Cardiac muscle cell (in vitro differentiated cells and primary cell): ENCODE measurements at places on chromosomes 7 and 10.

GRCh38 chr7:148588670-148589131, 1.9 kb upstream of the C7orf33 start:
- DNase-seq, result no peak

- DNase-seq, result no peak
These were observed 18.8 kb upstream of the FAM170B start for GRCh38 chr10:49152663-49153062.

DNA sequence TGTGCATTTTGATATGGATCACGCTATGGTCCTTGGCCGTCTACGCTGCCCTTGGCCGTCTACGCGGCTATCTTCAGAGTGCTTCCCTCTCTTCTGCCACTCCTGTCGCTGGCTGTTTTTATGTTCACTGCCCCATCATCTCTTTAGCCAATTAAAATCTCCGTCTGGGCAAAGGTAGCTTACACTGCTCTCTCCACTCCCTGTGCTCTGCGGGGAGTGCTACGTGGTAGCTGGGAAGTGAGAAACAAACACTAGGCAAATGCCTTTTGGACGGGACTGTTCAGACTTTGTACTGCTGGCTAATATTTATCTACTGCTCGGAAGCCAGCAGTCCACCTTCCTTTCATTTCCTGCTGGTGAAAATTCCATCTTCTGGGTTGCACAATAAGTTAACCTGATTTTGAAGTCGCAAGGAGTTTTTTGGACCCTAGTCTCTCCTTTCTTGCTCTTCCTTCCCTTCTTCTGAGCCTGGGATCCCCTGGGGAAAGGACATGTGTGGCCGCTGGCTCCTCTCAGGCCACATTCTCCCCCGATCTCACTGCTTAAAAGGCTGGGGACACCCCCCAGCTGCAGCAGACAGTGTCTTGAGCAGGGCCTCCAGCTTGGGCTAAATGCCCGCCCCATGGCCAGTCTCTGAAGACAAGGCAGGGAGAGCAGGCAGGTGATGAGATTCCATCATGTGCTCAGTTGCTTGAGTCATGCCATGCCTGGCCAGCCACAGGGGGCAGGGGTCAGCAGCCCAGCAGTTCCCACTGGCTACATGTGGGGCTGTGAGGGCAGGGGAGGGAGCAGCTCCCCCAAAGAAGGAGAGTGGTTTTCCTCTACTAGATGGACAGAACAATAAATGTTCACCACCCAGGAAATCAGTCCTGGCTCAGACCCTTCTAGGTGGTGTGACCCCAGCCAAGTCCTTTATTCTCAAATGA, 25.5 kb upstream of the RBM33 start:
- no peak for DNase-seq

DNA sequence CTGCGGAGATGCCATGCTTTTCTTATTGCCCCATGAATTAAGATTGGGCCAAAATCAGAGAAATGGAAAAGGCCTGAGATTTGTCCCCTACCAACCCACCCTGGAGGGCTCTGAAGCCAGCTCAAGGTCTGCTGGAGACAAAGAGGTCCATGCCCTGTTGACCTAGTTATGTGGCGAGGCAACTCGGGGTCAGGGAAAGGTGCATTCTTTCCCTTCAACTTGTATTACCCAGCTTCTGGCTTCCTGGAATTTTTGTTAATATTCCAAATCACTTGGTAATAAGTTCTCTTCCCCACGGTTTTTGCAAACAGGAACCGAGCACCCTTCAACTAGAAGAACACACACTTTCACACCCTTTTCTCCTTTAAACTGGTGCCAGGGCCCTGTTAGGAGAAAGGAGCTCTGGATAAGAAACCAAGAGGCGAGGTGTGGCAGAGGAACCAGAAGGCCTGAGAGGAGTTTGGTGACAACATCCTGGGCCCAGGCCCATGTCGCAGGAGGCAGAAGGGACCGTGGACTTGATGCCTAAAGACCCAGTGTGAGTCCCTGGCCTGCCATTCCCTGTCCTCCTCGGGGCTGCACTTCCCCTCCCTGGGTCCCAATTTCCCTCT, 12.5 kb upstream of the SFRP5 start:
- DNase-seq, result no peak

GRCh38 chr10:61397175-61397986, 55.8 kb downstream of the TMEM26 start:
- no peak for DNase-seq

DNA sequence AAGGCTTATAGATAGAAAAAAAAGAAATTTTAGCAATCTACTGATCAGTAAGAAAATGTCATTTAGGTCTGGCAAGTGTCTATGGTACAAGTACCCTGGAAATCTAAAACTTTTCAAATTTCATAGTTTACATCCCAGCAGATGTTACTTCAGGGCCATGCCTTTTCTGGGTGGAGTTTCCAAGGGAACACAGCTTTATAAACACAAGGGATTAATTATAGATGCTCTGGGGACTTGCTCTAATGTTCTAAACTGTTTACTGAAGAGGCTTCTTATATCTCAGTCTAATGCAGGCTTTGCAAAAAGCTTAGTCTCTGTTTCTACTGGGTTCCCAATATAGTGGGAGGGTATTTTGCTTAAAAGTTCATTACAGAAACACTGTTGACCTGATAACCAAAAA, 3.1 kb downstream of the CD36 start:
- no peak for DNase-seq
